OCI-M1 (cell line): ENCODE measurements at places on chromosomes 12 and 14.

GRCh38 chr12:119113496-119113986 is 65.2 kb upstream of the HSPB8 start:
- DNase-seq, result no peak

DNA sequence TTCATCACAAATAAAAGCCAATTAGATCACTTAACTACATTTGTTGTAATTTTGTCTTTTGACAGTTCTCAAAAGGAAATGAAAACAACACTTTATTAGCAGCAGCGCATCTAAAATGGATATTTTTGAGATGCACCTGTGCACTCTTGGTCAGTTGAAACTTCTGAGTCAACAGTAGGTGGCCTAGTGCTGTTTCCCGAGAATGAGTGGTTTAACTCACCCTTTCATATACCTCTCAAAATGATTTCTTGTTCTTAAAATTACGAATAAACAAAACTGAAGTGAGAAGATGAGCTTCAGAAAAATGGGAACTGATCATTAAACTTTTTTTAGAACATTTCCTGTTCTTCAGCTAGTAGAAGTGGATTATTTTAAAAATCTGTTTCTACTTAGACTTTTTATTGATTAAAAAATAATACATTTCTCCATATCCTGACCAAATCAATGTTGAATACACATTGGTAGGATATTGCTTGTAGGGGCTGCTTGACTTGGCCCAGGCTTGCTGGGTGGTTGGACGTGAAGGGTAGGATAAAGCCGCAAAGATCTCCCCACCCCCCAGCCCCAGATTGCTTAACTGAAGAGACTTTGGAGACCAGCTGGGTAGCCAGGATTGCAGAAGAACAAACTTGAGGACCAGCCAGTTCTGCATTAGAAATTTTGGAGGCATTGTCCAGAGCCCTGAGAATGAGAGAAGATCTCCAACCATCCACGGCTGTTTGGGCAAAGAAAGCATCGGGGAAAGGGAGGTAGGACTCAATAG is 22.3 kb upstream of the STK38L start:
- DNase-seq, result no peak

- no peak for DNase-seq
Observed at GRCh38 chr14:73740618-73741326, 26.6 kb upstream of the PNMA1 start.

DNA sequence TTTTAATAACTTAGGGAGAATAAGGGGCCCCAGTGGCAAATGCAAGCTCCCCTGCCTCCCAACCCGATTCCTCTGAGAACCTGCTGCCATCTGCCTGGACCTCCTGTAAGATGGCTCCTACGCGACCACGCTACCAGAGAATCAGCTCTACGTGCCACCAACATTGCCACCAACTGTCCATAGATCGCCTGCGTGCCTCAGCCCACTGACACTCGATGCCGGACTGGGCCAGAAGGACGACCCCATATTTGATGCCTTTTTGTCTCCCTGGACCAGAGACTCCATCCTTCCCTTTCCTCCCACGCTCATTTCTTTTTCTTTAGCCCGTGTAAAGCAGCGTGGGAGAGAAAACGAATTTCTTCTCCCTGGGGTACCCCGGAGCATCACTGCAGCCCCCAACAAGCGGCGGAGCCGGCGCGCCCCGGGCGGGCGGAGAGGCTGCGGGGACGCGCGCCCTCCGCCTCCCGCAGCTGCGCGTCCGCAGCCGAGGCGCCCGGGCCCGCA is 565 bp upstream of the KLHL42 start:
- peak; percentile 63 for DNase-seq

DNA sequence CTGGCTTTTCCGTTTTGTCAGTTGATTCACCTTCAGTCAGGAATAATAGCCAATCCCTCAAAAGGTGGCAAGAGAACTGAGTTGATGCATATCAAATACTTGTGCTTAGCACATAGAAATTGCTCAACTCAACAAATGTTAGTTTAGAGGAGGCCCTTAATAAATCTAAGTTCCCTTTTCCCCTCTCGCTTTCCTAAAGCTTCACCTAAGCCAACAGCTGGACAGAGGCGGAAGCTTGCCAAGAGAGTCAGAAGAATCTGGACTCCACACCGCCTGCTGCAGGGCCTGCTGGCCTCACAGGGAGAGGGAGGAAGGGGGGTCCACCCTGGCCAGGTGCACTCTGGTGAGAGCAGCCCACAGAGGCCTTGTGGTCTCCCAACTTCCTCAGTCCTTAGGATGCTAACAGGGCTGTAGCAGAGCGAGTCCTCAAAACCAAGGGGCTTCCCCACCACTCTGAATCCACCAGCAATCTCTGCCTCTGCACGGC is 213.1 kb downstream of the CHST11 start:
- DNase-seq, result no peak

- DNase-seq, result peak; percentile 46
Observed at GRCh38 chr12:49720214-49720613, 13.0 kb upstream of the FMNL3 start.
